ENCODE measurements at places on chromosomes 4 and X. TPM values are rescaled to one million over a fixed set of nuclear protein-coding genes. Genes with fewer than 3 reads are reported as not detected.

GRCh38 chrX:153505361-153505760 is 10.6 kb downstream of the BGN start:
- DNase-seq, result no peak

DNA sequence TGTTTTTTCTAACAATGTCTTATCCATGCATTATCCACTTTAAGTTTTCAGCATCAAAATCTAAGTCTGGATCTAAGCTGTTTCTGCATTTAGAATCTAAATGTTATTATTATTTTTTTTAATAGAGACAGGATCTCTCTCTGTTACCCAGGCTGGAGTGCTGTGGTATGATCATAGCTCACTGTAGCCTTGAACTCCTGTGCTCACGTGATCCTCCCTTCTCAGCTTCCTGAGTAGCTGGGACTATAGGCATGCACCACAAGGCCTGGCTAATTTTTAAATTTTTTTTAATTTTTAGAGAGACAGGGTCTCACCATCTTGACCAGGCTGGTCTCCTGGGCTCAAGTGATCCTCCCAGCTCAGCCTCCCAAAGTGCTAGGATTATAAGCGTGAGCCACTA is 52.7 kb downstream of the WDR19 start:
- DNase-seq, result no peak

GRCh38 chr4:105520819-105521790 is 31.3 kb upstream of the ARHGEF38 start:
- peak; percentile 20 for DNase-seq

- no peak for DNase-seq
Measured at GRCh38 chrX:19889582-19890342, 2.4 kb upstream of the SH3KBP1 start.

DNA sequence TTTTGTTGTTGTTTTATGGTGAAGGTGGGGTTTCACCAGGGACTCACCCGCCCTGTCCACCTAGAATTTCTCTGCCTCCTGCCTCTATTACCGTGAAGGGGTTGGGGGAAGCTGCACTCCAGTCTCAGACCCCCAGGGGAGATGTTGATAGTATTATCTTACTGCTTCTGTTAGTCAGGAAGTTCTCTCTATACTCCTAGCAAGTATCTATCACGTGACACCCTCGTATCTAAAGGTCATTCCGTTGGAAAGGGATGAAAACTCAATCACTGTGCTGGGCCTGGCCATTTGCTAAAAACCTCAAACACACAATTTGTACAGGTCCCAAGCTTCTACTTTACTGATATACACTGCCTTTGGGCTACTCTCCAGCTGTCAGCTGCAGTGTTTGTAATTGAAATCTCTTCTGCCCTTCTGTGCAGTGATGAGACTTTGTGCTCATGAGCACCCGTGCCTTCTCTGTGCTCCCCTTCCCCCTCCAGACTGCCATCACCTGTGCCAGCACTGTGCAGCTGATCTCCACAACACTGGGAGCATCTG is 188.5 kb upstream of the ANXA3 start:
- no peak for DNase-seq

DNA sequence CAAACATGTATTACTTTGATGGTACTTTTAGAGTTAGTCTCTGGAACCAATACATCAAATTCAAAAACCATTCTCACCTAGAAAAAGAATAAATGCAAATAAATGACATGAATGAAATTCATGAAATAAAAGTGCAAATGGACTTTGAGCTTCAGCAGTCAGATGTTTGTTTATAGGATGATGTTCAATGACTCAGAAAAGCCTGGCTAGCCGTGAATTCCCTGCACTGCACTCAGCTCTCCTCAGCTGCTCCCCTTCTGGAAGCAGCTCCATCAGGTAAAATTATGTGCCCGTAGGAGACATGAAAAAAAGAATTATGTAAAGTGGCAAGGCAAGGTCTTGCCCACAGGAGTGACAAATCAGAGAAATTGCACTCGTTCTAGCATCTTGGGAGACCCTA is 390.6 kb downstream of the GPM6A start:
- DNase-seq, result no peak

GRCh38 chrX:102958794-102959193 is 21.7 kb downstream of the RAB40AL start:
- DNase-seq, result no peak

GRCh38 chr4:7434766-7435150 is at the start of gene PSAPL1:
PSAPL1 (minus strand) TSS chr4:7434930; CDS start chr4:7434879, 51 bp downstream.
- peak; percentile 47 for DNase-seq

- DNase-seq, result no peak
Measured at GRCh38 chr4:20860878-20861277, 160.6 kb downstream of the PACRGL start.

DNA sequence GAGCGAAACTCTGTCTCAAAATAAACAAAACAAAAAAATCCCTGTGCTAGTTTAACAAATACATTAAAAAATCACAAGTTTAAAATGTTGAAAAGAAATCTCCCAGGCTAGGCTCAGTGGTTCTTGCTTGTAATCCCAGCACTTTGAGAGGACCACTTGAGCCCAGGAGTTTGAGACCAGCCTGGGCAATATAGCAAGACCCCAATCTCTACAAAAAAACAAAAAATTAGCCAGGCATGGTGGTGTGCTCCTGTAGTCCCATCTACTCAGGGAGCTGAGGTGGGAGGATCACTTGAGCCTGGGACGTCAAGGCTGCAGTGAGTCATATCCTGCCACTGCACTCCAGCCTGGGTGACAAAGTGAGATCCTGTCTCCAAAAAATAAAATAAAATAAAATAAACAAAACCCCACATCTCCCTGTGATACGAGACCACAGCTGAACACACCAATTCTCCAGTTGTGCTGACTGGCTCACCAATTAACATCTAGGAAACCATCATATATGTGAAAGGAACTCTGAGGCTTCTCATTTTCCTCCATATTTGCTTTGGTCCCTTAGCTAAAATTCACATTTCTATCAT is 7.3 kb downstream of the RPS4X start:
- DNase-seq, result no peak

- no peak for DNase-seq
Measured at GRCh38 chrX:134315866-134316265, 78.9 kb downstream of the CCDC160 start.

DNA sequence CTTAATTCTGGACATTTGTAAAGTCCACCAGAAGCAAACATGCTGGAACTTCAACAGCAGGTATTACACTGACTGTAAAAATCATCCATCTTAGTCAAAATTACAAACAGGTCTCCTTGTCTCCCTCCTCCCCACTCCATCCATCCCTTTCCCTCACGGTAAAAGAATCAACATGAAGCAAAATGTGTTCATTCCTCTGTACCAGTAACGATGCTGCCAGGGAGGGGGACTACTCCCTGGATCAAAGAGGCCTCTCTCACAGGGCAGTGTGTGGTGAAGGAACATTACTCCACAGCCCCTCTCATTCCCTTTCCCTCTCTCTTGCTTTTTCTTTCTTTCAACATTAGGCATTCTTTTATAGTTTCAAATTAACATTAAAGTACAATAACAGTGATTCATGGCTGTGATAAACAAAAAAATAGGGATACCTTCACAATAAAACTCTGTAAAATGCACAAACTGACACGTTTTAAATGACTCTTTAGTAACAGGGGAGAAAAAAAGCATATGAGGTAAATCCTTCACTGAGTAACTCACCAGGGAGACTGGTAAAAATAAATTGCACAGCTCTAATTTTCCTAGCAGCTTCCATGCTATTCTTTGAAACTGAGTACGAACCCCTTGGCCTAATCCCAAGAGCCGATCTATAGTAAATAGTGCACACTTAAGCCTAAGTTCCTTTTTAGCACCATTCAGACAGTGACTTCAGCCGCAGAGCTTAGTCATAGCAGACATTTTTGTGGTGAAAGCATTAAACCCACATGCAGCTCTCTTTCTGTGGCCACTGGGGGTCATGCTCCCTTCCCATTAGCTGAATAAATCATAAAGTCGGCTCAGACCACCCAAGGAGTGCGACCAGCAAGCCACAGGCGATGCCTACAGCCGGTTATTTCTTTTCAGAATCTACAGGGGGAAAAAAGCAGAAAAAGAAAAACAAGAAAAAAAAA is 215.6 kb upstream of the GYPA start:
- DNase-seq, result no peak

DNA sequence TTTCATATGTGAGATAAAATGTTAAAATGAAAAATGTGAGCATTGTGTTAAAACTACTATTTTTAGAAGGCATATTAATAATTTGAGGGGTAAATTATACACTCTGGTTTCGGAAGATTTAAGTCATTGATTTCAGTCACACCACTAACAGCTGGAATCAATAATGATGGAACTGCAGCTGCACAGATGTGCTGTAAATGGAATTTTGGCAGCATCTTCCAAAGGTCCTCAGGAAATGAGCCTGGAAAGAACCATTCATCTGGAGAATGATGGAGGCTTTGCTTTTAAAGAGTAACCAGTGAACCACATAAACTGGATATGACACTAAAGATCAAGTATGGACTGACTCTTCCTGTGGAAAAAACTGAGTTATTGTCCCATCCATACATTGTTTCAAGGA is 759.0 kb upstream of the EPHA5 start:
- no peak for DNase-seq

ADAM29 gene
- not detected for total RNA-seq

NAP1L3 gene
- 7.7 TPM for total RNA-seq

TRO gene
- 3.6 TPM for total RNA-seq
